Epithelial cell of proximal tubule (primary cell): ENCODE measurements at places on chromosomes 2 and 18.

DNA sequence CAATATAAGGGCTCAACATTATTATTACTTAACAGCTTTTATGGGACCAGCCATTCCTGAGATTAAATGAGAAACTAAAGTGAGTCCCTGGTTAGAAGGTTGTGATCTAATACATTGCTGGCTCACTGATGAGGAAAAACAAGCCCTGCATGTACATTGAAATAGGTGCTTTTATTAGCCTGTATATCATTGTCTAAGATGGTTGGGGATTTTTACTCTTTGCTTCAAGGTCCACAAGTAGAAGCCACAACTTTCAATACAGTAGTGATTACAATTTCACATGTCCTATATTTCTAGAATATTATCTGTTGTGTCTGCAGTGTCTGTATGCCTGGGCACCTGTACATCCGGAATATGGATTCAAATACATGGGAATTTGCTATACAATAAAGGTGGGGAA, 104.1 kb upstream of the FZD5 start:
- DNase-seq: no peak

DNA sequence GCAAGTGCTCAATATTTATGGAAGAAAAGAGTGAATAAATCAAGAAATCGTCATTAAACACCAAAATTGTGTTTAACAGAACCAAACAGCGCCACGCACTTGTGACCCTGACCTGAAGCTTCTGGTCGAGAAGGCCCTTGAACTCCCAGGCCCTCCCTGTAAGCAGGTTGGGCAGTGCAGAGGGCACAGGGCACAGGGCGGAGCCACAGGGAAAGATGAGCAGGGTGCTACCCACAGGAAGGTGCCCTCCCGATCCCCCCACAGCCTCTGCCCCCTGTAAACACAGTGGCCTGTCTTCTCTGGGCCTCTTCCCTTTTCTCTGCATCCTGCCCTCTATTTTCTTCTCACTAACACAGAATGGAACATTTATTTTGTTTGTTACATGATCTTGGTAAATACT, 16.9 kb upstream of the TUBB6 start:
- no peak for DNase-seq

DNA sequence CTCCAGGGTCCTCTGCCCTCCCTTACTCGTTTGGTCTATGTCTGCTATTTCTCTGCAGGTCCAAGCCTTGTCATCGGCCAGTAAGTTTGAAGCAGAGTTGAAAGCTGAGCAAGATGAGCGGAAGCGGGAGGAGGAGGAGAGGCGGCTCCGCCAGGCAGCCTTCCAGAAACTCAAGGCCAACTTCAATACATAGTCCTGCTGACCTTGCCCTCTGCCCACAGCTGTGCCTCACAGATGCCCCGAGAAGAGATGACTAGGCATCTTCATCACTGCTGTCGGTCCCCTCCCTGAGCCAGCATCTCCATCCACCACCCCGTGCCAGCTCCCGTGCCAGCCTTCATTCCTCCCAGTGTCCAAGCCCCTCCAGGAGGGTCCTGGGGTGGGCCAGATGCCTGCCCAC, 15.6 kb upstream of the GIGYF2 start:
- DNase-seq: no peak

GRCh38 chr2:110114831-110115255, 779 bp downstream of the MALL start:
- no peak for DNase-seq

DNA sequence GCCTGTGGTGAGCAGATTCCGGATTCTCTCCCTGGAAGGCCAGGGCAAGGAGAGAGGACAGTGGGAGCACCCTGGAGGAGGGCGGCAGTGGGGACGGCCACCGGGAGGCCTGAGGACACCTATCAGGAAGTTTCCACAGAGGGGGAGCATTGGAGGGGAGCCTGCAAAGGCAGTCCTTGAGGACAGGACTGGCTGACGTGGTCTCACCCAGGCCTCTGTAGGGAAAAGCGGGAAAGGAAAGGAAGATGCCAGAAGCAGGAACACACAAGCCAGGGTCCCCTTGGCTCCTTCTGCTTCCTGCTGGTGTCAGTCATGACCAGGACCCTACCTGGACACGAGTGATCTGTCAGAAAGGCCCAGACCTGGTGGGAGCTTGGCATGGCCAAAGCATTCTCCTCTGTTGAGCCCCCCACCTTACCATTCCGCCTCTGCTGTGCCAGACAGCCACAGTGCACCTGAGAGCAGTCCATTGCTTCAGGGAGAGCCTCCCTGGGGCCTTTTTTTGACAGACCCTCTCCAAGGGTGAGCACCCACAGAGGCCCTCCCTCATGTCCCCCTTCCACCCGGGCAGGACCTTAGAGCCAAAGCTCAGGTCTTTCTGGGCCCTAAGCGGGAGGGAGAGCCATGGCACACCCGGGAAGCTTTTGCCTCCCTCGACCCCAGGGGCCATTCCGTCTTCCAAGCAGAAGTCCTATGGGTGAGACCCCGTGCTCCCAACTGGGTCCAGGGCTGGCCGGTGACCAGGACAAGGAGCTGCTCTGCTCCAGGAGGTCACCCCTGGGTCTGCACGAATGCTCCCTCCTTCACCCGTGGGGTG, 333.1 kb downstream of the DYSF start:
- no peak for DNase-seq

- no peak for DNase-seq
Measured at GRCh38 chr18:12564378-12564777, 93.5 kb downstream of the SPIRE1 start.

- DNase-seq: no peak
Measured at GRCh38 chr2:119699016-119699606, 20.1 kb downstream of the TMEM177 start.

DNA sequence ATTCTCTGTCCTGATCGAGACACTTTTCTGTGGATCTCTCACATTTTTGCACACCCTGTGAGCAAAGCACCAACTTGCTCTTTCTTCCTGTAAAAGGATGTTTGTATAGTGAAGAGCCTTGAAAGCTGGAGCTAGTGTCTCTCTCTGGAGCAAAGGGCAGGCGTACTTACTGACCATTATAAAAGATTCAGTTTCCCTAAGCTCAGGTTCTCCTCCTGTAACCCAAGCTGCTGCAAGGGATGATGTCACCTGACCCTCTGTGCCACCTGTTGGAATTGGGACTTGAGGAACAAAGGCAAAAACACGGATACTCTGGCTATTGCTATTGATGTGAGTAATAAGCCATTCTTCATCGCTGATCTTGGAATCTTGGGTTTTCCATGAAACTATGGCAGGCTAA, 52.6 kb upstream of the NEMP2 start:
- DNase-seq: no peak

DNA sequence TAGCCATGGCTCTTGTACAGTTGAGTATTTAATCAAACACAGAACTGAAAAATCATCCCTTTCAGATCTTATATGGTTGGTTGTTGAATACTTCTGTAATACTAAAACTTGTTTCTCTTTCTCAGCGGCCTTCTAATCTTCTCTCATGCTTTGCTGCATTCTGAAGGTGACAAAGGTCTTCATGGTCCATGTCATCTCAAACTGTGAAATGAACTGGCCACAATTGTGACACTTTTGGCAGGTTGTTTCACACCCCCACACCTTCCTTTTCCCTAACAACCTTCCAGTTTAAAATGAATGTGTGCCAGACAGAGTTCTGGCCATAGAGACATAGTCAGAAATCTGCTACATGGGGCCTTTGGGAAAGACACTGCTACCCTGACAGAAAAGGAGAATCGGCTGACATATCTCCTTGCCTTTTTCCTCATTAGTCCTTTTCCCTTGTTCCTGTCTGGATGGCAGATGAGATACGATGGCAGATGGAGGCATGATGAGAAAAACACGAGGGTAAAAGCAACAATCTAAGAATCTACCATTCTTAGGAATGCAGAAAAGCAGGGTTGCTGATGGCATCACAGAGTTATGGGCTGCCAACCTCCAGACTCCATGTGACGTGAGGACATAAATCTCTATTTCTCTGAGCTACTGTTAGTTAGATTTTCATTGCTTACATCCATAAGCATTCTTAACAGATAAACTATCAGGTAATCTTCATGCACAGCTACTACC, 106.5 kb downstream of the PIGN start:
- no peak for DNase-seq

- no peak for DNase-seq
Measured at GRCh38 chr2:63225964-63226686, 175.5 kb downstream of the OTX1 start.

GRCh38 chr2:220980966-220981675, 591.0 kb downstream of the EPHA4 start:
- DNase-seq: no peak

GRCh38 chr2:128260239-128261138, 58.2 kb downstream of the HS6ST1 start:
- DNase-seq: no peak

DNA sequence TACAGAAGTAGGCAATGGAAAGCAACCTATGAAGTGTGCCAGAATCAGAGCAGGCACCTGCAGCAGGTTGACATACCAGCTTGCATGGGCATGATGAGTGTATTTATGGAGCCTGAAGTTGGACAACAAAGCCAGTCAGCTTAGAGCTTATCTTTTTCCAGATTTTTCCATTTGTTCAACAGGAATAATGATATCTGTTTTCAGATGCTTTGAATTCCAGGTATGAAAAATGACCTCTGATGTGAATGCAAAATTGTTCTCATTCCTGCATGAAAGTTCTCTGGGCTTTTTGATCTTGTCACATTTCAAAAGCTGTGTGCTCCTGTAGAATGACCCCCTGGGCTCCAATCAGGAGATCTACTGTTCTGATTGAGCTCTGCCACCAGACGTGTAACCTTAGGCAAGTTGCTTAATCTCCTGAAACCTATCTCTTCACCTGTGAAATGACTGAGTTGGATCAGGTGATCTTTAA, 38.2 kb upstream of the VIT start:
- no peak for DNase-seq

DNA sequence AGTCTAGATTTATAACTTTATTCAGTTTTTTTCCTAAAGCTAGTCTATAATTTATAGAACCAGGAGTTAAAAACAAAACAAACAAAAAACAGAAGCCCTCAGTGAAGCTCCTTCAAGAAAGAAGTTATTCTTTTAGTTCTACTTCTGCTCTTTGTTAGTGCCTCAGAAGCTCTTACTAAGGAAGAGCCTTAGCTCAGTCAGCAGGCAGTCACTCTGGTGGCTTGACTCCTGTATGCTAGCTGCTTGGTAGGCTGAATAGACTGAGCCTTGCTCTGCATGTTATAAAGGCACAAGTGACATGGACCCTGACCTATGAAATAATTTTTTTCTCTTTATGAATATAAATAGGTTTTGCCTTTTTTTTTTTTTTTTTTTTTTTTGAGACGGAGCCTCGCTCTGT, 24.8 kb downstream of the NCOA1 start:
- DNase-seq: no peak

- DNase-seq: no peak
Measured at GRCh38 chr2:109058191-109058632, 69.2 kb upstream of the EDAR start.

DNA sequence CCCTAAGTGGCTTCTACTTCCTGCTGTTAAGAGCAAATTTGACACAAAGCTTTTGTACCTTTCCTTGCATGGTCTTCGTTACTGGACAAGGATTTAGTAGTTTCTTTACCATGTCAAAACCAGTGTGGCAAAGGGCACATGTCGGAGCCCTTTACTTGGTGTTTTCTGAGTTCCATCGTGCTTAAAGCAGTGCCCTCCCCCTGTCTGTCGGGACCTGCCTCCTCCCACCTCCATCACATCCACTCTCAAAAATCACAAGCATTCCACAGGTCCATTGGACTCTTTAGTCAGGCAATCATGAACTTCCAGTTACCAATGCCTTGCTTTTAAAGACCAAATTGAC, 763 bp downstream of the CCDC141 start:
- no peak for DNase-seq

GRCh38 chr2:221758076-221758475, 186.0 kb upstream of the EPHA4 start:
- DNase-seq: no peak

- peak; percentile 82 for DNase-seq
Measured at GRCh38 chr2:32363597-32363996, 6.8 kb downstream of the BIRC6 start.

DNA sequence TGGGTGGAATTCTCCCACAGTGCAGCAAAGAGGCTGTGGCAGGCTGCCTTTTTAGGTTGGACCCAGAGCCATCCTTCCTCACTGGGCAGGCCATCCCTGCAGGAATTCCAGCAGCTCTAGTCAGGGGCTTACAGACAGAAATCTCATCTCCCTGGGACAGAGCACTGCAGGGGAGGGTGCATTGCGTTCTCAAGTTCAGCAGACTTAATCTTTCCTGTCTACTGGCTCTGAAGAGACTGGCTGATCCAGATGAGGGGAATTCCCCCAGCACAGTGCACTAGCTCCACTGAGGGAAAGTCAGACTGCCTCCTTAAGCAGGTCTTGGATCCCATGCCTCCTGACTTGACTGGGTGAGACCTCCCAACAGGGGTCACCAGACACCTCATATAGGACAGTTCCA, 899.7 kb upstream of the VRK2 start:
- no peak for DNase-seq

- DNase-seq: no peak
Measured at GRCh38 chr18:23352042-23352441, 101.0 kb upstream of the RIOK3 start.

DNA sequence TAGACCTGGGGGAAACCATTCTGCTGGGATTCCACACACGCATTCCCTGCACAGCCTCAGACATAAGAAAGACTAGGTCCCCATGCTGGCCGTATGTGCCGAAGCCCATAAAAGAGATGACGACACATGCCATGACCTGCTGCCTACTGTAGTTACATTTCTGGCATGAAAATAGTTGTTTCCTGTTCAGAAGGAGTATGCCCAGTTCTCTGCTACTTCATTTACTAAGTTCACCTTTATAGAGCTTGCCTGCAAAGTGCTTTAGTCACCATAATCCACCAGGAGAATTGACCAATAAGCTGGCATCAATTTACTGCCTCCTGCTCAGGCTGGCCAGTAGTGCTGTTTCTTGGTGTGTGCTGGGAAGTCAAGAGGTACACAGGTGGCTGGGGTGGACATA, 150.2 kb upstream of the ALPP start:
- DNase-seq: no peak

DNA sequence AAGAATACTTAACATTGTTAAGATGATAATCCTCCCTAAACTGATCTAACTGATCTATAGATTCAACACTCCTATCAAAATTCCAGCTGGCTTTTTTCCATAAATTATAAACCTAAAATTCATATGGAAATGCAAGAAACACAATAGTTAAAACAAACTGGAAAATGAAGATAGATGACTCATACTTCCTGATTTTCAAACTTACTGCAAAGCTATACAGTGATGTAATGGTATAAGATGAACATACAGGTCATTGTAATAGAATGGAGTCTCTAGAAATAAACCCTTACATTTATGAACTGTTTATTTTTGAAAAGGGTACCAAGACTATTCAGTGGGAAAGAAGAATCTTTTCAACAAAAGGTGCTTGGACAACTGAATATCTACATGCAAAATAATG, 32.3 kb downstream of the UBXN4 start:
- DNase-seq: no peak

- no peak for DNase-seq
Measured at GRCh38 chr18:9716780-9717563, 8.9 kb downstream of the RAB31 start.

DNA sequence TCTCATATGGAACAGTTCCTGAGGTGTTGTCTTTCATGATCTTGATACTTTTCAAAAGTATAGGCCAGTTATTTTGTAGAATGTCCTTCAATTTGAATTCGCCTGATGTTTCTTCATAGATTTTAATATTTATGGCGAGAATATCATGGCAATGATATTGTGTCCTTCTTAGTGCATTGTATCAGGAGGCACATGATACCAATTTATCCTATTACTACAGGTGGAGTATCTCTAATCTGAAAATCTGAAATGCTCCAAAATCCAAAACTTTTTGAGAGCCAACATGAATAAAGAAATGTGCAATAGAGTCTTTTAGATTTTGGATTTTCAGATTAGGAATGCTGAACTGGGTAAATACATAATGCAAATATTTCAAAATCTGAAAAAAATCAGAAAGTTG, 216.6 kb upstream of the LYPD1 start:
- no peak for DNase-seq
